ENCODE measurements at places on chromosomes 2 and 18. TPM values are rescaled to one million over a fixed set of nuclear protein-coding genes. Genes with fewer than 3 reads are reported as not detected.

The IL18R1 gene
- total RNA-seq = 31.7 TPM

The LINC00305 gene
- total RNA-seq = not detected

The RAB31 gene
- 15.6 TPM for total RNA-seq

- DNase-seq = no peak
Observed at GRCh38 chr2:43196768-43197587, 29.4 kb downstream of the ZFP36L2 start.

- DNase-seq = no peak
Observed at GRCh38 chr2:66366619-66367018, 68.3 kb upstream of the MEIS1 start.

GRCh38 chr2:38021589-38021988 is 54.4 kb downstream of the CYP1B1 start:
- no peak for DNase-seq

GRCh38 chr2:102492006-102492405 is 19.0 kb downstream of the SLC9A4 start:
- no peak for DNase-seq

DNA sequence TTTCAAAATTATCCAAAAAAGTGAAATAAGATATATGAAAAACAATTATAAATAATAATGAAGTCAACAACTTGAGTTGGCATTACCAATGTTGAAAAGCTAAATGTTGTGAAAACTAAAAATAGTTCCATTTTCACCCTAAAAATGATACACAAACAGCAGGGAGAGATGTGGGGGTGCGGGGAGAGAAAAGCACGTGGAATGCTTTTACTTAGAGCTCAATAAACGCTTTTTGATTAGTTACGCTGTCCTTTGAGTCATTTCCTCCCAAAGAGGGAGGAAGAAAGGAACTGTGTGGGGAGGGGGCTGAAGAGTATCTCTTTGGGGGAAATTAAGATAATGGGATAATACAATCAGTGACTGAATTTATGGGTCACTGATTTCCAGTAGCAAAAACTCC is 29.2 kb downstream of the ZNF521 start:
- no peak for DNase-seq

The AKAIN1 gene
- not detected for total RNA-seq

GRCh38 chr2:112230371-112230770 is 24.5 kb downstream of the ZC3H8 start:
- DNase-seq = no peak

The ANXA4 gene
- total RNA-seq = 13.4 TPM

The MBD5 gene
- total RNA-seq = 56.8 TPM

GRCh38 chr2:127413200-127413599 is 5.0 kb upstream of the PROC start:
- no peak for DNase-seq

DNA sequence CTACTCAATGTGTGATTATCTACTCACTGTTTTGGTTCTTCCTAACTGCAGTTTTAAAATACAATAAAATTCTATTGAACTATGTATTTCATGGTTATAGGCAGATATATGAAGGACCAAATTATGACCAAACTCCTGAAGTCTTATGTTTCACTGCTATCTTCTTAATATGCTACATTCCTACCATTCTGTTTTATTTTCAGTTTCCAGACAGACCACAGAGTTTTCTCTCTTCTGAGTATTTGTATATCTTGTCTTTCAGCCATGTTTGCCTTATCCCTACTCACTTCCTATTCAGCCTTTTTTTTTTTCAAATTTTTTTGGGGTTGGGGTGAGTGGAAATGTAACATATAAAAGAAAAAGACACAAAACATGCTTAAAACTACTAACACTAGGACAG is 6.3 kb downstream of the RFTN2 start:
- no peak for DNase-seq

The DRC1 gene
- not detected for total RNA-seq

GRCh38 chr2:222479859-222480258 is 55.5 kb downstream of the SGPP2 start:
- no peak for DNase-seq

DNA sequence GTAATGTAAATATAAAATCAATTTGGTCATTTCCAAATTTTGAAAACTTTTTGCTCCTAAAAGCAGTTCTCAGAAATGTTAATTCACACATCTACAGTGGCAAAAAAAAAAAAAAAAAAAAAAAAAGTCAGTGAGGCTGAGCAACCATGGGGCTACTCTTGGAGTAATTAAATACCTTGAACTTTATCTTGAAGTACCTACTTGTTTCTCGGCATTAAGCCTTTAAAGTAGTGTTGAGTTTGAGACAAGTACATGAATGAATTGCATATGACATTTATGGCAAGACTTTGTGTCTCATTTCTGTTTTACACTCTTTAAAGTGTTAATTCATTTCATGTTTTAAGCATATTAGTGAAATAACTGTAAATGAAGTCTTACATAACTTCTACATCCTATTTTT is 613.3 kb downstream of the XIRP2 start:
- DNase-seq = no peak

The TUBA3D gene
- not detected for total RNA-seq
